Activated CD8-positive, alpha-beta memory T cell treated with anti-CD3 and anti-CD28 coated beads, Interleukin-2, amount 10 ng/mL, durations not matched to agents 7 days and 5 days (primary cell): ENCODE measurements at places on chromosomes 7 and 10.
A peak's percentile ranks its signal among the peaks of the same experiment; 100 is the strongest.

- no peak for DNase-seq
- H3K4me3 ChIP-seq: no peak overlapping the region
- peaks cover 8% of the 10 kb centered on the region for H3K4me1 ChIP-seq
- no peak overlapping the region for H3K27ac ChIP-seq
Observed at GRCh38 chr7:116173051-116174028, 37.0 kb upstream of the TES start.

DNA sequence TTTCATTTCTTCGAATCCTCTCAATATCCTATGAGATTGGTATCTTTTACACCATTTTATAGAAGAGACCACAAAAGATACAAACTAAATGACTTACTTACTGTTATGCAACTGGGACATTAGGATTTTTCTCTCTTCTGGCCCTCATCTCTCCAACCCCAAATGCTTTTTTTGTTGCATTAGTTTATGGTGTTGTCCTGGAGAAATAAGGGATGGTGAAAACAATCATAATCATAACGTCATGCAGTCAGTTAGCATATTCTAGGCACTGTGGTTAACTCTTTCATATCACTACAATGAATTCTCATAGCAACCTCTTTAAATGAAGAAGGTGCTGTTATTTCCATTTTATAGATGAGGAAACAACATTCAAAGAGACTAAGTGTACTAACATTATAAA lies 104.6 kb downstream of the PON1 start:
- H3K27ac ChIP-seq: no peak overlapping the region
- no peaks in the 10 kb centered on the region for H3K36me3 ChIP-seq
- DNase-seq: no peak
- no peak overlapping the region for H3K4me3 ChIP-seq
- no peaks in the 10 kb centered on the region for H3K4me1 ChIP-seq

DNA sequence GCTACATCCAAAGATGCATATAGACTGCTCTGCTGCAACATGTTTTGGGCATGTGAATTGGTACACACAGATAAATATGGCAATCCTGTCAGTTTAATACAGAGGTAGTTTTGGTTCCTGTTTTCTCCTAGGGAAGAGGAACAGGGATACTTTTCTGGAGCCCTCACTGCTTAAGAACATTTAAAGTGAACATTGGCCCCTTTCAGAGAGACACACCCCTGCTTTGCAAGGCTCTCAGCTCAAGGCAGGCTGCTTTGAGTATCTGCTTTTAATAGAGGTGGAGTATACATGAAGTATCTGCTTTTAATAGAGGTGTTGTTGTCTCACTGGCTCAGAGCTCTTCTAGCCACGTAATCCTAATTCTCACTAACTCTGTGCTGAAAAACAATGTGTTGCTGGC lies 38.9 kb downstream of the CYP51A1 start:
- H3K4me3 ChIP-seq: no peak overlapping the region
- no peaks in the 10 kb centered on the region for H3K27me3 ChIP-seq
- DNase-seq: no peak
- H3K27ac ChIP-seq: no peak overlapping the region

DNA sequence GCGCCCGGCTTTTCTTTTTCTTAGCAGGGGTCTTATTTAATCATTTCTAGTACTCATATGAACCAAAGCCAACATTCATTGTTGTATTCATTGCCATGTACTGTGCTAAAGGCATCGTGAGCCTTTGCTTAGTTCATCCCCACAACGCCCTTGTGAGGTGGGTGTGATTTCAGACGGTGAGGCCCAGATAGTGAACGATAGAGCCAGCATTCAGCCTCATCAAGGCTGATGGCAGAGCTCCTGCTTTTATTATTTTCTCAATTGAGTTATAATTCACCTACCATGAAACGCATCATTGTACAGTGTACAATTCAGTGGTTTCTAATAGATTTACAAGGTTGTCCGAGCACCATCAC lies 50.1 kb downstream of the HK1 start:
- no peaks in the 10 kb centered on the region for H3K27me3 ChIP-seq
- H3K4me3 ChIP-seq: peak overlapping the region; percentile 43
- peak overlapping the region; percentile 58 for H3K27ac ChIP-seq
- H3K36me3 ChIP-seq: peaks cover 13% of the 10 kb centered on the region
- peaks cover 39% of the 10 kb centered on the region for H3K4me1 ChIP-seq
- DNase-seq: no peak

GRCh38 chr7:112010109-112010508 lies 196.1 kb downstream of the DOCK4 start:
- H3K4me3 ChIP-seq: no peak overlapping the region
- H3K4me1 ChIP-seq: peaks cover 4% of the 10 kb centered on the region
- DNase-seq: no peak
- H3K36me3 ChIP-seq: no peaks in the 10 kb centered on the region

DNA sequence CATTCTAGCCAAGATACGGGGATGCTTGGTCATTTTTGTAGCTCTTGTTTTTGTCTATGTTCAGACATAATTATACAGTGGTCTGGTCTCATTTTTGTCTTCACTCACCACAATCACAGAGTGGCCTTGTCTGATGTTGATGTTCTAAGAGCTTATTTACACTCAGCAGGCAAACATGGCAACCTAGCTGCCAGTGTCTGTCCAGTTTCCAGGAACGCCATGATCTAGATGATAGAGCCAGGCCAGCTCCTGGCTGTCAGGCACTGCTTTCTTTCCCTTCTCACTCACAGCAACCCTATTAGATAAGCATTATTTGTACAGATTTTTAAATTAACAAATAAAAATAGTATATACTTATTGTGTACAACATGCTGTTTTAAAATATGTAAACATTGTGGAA lies 98.6 kb upstream of the PHF14 start:
- no peaks in the 10 kb centered on the region for H3K4me1 ChIP-seq
- no peak overlapping the region for H3K4me3 ChIP-seq
- DNase-seq: no peak
- peaks cover 23% of the 10 kb centered on the region for H3K27me3 ChIP-seq
- no peak overlapping the region for H3K27ac ChIP-seq

GRCh38 chr7:23454881-23455526 lies 15.3 kb downstream of the IGF2BP3 start:
- H3K27me3 ChIP-seq: peaks cover 53% of the 10 kb centered on the region
- no peak overlapping the region for H3K27ac ChIP-seq
- H3K4me3 ChIP-seq: no peak overlapping the region
- no peaks in the 10 kb centered on the region for H3K4me1 ChIP-seq
- no peaks in the 10 kb centered on the region for H3K36me3 ChIP-seq
- no peak for DNase-seq

GRCh38 chr7:139827042-139827441 lies 2.0 kb upstream of the TBXAS1 start:
- H3K36me3 ChIP-seq: peaks cover 4% of the 10 kb centered on the region
- no peak for DNase-seq
- no peak overlapping the region for H3K27ac ChIP-seq
- peaks cover 21% of the 10 kb centered on the region for H3K4me1 ChIP-seq
- no peak overlapping the region for H3K4me3 ChIP-seq
- peaks cover 24% of the 10 kb centered on the region for H3K27me3 ChIP-seq

GRCh38 chr10:110346914-110347313 lies 42.2 kb upstream of the SMNDC1 start:
- H3K36me3 ChIP-seq: peaks cover 6% of the 10 kb centered on the region
- no peak overlapping the region for H3K4me3 ChIP-seq
- no peak for DNase-seq
- H3K27me3 ChIP-seq: peaks cover 4% of the 10 kb centered on the region
- no peak overlapping the region for H3K27ac ChIP-seq

DNA sequence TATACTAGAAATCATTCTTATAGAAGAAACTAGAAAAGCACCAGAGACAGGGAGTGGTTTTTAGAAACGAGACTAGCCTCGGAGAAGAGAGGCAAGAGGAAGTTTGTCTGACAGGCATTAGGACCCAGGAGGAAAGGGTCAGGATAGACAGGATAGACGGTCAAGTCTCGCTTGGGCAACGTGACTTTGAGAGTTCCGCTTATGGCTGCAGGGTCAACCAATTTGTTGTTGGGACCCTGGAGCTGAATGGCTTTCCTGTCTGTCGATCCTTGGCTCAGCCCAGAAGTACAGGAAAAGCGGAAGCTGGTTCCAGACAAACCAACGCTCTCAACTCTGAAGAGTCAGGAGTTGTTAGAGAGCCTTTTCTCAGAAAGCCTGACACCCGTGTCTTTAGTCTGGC lies 191.2 kb downstream of the FZD1 start:
- no peaks in the 10 kb centered on the region for H3K4me1 ChIP-seq
- no peaks in the 10 kb centered on the region for H3K36me3 ChIP-seq
- H3K27ac ChIP-seq: no peak overlapping the region

GRCh38 chr10:76874176-76874575 lies 763.4 kb downstream of the KCNMA1 start:
- H3K4me3 ChIP-seq: no peak overlapping the region
- no peak for DNase-seq
- no peak overlapping the region for H3K27ac ChIP-seq

DNA sequence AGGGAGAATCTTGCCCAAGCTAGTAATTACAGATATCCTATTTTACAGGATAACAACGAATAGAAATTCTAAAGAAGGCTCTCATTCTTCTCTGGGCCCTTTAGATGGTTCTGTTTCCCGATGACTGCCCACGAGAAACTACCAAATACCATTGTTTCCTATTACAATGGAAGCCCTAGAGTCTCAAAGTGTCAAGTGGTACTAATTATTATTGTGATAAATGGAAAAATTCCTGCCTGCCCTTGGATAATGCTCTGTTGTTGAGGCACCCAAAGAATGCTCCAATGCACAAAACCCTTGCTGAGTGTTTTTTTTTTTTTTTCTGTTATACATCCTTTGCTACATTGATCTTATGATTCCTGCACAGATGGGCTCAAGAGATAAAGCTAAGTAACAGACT lies 504.5 kb downstream of the XPNPEP1 start:
- no peaks in the 10 kb centered on the region for H3K4me1 ChIP-seq
- H3K27me3 ChIP-seq: no peaks in the 10 kb centered on the region
- no peaks in the 10 kb centered on the region for H3K36me3 ChIP-seq
- H3K4me3 ChIP-seq: no peak overlapping the region

DNA sequence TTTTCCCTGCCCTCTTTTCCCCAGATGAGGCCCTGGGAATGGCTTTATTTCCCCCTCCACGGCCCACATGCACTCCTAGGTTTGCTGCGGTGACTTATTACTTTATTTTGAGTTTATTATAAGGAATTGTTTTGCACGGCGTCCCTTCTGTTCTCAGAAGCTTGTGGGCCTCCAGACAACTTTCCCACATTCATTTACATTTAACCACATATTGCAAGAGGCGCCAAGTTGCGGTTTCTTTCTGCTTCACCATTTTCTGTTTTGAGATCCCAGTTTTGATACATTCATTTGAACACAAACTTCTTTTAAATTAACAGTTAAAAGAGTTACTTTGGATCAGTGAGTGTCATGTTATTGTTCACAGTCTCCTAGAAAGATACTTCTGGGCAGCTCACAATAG lies 532.5 kb upstream of the MGMT start:
- no peaks in the 10 kb centered on the region for H3K36me3 ChIP-seq
- no peak overlapping the region for H3K27ac ChIP-seq
- H3K4me3 ChIP-seq: no peak overlapping the region
- no peak for DNase-seq
- H3K27me3 ChIP-seq: peaks cover 5% of the 10 kb centered on the region
- peaks cover 13% of the 10 kb centered on the region for H3K4me1 ChIP-seq
